Renal pelvis (tissue), 12 donors: ENCODE measurements at places on chromosomes 16 and 17. TPM values are rescaled to one million over a fixed set of nuclear protein-coding genes. Genes with fewer than 3 reads are reported as not detected.
A peak's percentile ranks its signal among the peaks of the same experiment; 100 is the strongest.

GRCh38 chr17:62994931-62995330 lies 28.9 kb downstream of the TANC2 start:
- DNase-seq, result no peak

GRCh38 chr17:64139542-64139941 lies 9.6 kb upstream of the ERN1 start:
- no peak for DNase-seq

GRCh38 chr17:45189009-45189408 lies 27.3 kb downstream of the HEXIM2 start:
- DNase-seq, result no peak

DNA sequence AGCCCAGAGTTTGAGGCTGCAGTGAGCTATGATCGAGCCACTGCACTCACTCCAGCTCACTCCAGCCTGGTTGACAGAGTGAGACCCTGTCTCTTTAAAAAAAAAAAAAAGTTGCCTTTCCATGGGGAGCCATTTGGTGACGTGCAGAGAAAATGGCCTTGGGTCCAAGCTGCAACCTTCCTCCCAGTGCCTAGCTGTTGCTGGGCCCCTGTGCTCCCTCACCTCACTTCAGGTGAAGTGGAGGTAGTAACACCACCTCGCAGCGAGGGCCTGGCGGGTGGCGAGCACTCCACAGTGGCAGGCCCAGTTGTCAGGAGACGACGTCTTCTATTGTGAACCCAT lies 17.4 kb downstream of the SYT17 start:
- no peak for DNase-seq

DNA sequence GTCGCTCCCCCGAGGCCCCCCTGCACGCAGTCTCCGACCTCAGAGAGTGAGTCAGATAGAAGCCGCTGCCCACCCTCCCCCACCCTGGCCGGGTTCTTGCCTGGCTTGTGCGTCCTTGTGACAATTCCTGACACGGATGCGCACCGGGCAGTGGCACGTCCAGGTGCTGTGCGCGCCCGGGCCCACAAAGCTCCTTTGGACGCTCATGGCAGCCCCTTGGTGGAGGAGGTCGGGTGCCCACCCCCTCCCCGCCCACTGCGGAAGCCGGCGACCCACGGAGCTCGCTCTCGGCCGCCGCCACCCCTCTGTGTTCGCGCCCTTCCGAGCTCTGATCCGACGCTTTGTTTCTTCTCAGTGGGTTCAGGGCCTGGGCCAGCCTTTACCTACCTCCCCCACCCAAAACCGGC lies 662 bp upstream of the TUBB3 start:
- peak; percentile 65 for DNase-seq

- DNase-seq, result no peak
Measured at GRCh38 chr16:89129378-89129777, 35.7 kb downstream of the ACSF3 start.

GRCh38 chr16:2223942-2224486 lies 623 bp downstream of the E4F1 start:
- no peak for DNase-seq

- no peak for DNase-seq
Measured at GRCh38 chr17:32223703-32224102, 41.9 kb upstream of the RHBDL3 start.

DNA sequence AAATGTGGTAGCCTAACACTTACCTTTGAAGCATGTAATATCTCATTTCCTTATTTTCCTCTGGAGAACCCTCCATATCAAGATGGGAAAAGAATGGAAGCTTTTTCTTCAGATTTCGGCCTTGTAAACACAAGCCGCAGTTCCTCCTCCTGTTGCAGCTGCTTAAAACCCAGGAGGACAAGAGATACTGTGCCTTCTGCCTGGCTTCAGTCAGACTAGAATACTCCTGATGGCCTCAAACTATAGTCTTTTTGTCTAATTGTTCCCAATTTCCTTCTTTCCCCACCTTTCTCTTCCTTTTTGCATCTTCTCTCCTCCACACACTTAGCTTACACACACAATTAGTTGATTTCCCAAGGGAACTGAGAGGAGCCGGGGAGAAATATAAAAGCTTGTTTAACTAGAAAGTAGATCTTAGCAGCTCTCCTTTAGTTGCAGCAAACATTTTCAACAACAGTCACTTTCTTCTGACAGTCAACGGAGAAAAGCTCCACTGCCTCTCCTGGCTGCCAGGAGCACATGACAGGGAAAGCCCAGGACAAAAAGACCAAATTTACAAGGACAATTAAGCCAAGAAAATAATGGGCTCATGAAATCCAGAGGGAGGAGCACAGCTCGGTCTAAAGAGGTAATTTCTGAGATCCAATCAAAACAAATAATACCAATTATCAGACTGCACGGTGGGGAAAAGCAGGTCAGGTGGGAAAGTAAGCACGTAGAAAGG lies 76.4 kb upstream of the C17orf78 start:
- peak; percentile 12 for DNase-seq

GRCh38 chr17:44065668-44066203 lies 735 bp downstream of the LSM12 start:
- no peak for DNase-seq

DNA sequence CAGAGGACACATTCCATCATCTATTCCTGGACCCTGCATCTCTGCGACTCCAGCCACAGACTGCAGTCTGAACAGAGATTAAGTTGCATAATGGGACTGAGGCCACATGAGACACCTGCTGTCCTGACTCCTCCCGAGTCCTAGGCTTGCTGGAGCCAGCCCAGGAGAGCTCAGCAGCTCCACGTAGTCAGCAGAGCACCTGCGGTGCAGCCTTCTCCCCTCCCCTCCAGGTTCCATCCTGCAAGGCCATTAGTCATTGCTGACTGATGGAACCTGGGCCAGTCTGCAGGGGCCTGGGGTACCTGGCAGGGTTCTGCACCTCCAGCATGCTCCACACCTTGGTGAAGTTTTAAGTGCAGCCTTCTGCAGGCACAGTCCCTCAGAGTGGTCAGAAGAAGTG lies 76.7 kb downstream of the PLD6 start:
- no peak for DNase-seq

Gene TRAF7
- polyA plus RNA-seq, result 60.6 TPM

Gene TEKT1
- 0.71 TPM for polyA plus RNA-seq

Gene AGRP
- 0.40 TPM for polyA plus RNA-seq

Gene FOXL1
- 19.1 TPM for polyA plus RNA-seq

Gene ZNF771
- polyA plus RNA-seq, result 7.7 TPM
